ENCODE measurements at places on chromosomes 2 and 18.

DNA sequence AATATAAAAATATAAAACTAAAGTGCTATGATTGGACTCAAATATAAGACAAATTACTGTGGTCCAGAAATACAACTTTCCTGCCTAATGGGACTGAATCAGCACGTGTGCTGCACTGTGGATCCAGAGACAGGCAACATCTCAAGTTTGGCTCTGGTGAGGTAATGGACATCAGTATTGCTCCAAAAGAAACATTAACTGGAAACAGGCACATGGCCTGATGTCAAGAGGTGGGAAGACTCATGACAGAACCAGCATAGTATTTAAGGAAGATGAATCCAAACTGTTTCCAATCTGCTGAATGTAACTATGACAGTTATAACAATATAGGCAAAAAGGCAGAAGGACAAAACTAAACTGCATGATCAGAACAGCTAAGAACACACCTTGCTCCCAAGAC, 354.6 kb downstream of the FSIP2 start:
- DNase-seq: no peak

DNA sequence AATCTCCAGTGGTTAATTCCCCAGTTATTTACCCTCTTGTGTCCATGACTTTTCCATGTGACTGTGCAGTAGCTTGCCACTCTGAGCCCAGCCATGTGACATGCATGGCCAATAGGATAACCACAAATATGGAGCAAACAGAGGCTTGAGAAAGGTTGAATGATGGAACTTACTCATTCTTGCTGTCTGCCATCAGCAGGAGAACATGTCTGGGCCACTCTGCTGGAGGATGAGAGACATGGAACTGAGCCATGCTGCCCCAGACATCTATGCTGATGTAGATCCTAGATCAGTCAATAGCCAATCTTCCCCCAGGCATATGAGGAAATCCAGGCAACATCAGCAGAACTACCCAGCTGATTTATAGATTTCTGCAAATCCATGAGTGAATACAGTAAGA, 992.3 kb upstream of the FANCL start:
- no peak for DNase-seq

- DNase-seq: no peak
Measured at GRCh38 chr18:8056723-8057122, 489.6 kb downstream of the PTPRM start.

- no peak for DNase-seq
Measured at GRCh38 chr2:21804151-21804550, 680.4 kb downstream of the TDRD15 start.

DNA sequence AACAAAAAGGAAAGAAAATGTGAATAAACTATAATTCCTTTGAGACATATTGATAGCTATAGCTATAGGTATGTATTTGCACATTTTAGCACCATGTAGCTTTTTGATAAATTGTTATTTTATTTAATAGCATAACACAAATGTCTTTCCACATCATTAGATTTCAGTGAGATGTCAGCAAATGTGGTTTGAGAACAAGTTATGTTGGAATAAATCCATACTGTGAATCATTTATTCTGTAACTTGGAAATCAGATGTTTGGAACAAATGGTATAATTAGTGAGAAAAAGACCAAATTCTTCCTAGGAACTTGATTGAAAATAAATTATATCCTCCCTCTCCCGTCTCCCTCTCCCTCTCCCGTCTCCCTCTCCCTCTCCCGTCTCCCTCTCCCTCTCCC, 62.8 kb downstream of the NABP1 start:
- DNase-seq: no peak

DNA sequence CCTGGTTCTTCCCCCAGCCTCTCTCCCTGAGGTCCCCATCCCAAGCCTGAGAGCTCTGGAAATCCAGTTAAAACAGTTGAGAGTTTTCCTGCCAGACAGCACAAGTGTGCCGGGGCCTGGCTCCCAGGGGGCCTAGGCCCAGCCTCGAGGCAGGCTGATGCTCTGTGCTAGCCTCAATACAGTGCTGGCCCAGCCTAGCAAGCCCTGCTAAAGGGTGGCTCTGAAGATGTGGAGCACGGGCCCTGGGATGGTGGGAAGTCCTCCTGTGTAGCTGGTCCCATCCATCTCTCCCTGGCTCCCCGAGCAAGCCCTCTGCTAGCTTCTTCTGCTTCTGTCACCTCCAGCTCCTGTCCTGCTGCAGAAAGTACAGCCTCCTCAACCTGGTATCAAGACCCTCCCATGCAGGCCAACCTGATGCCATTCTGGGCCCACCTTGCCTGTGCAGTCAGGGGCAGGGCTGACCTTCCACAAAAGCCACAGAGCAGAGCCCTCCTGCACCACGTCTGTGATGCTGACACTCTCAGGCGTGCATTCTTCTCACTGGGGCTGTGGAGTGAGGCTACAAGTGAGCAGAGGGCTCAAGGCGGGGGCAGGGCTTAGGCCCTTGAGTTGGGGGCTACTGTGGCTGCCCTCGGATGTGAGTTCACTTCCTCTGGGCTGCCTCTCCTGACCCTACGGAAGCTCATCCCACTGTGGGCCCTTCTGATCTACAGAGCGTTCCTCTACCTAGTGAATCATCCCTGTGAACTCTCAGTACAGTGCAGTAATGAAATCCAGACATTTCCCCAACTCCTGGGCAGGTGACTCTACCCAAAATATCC, 60.1 kb upstream of the LAPTM4A start:
- no peak for DNase-seq

- DNase-seq: no peak
Measured at GRCh38 chr2:75035444-75036353, 77.3 kb downstream of the POLE4 start.

DNA sequence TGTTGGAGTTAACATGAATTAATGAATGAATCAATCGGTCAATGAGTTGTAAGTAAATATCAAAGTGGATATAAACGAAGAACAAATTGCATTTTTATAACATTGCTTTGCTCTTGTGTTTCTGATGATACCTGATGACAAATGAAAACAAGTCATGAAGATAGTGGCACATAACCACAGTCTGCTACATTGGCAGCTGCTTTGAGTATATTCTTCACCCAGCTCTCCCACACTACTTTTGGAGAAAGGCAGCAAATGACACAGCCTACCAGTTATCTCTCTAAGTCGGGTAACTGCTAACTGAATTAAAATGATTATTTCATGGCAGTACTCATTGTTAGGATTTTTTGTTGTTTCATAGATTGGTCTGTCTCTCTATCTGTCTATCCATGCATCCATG, 76.8 kb downstream of the COL5A2 start:
- DNase-seq: no peak

DNA sequence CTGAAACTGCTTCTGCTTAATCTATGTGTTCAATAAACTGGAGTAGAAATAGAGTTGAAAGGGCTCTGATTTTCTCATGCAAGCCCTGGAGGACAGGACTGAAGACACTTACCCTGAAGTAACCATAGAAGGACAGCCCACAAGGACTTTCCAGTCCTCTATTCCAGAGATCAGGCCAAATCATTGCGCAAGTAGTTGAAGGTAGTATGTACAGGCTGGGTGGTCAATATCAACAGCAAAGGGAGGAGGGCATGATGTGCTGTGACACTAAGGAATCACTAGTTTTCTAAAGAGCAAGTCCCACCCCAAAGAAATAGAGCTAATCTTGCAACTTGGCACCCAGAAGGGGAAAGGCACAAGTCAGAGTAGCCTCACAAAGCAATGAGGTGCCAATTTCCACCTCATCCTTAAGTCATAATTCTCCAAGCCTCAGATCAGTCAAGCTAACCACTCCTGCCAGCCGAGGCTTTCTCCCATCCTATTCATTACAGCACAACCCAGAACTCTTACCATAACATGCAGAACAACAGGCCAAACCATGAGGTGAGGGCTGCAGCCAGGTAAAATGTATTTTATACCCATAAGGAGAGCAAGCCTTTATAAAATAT, 533.5 kb downstream of the TNS1 start:
- no peak for DNase-seq

Measured in activated CD4-positive, alpha-beta T cell treated with anti-CD3 and anti-CD28 coated beads, Interleukin-2, amount 50 U/mL, for 48 hours (primary cell).